ENCODE measurements at places on chromosomes 2 and 18. TPM values are rescaled to one million over a fixed set of nuclear protein-coding genes. Genes with fewer than 3 reads are reported as not detected.

DNA sequence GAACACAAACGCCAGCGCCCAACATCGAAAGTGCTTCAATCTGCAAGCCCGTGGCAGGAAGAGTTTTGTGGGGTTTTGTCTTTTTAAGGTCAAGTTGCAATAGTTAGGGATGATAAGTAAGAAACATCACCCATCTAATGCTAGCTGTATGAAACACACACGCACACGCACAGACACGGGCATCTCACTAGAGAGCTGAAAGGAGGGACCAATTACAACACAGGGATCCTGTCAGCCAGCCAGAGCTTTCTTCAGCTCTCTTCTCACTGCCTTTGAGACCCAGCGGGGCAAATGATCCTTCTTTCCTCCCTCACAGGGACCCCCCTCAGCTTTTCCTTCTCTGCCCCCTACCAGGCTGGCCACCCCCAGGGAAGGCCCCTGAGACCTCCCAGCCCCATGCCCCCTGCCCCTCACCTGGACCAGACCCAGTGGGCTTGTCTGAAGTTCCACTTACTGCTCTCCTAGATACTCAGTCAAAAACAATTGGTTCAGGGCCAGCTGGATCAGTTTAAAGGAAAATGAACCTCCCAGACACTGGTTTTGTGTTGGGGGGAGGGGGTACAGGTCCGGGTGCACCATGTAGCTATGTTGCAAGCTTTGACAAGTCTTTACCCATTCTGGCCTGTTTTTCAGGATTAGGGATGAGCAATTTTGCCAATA is 17.9 kb downstream of the CYP26B1 start:
- no peak for DNase-seq

- DNase-seq = no peak
These were observed 22.8 kb downstream of the ASB18 start for GRCh38 chr2:236241181-236242056.

- DNase-seq = peak; percentile 69
These were observed 10.6 kb upstream of the ATG16L1 start for GRCh38 chr2:233240897-233241296.

DNA sequence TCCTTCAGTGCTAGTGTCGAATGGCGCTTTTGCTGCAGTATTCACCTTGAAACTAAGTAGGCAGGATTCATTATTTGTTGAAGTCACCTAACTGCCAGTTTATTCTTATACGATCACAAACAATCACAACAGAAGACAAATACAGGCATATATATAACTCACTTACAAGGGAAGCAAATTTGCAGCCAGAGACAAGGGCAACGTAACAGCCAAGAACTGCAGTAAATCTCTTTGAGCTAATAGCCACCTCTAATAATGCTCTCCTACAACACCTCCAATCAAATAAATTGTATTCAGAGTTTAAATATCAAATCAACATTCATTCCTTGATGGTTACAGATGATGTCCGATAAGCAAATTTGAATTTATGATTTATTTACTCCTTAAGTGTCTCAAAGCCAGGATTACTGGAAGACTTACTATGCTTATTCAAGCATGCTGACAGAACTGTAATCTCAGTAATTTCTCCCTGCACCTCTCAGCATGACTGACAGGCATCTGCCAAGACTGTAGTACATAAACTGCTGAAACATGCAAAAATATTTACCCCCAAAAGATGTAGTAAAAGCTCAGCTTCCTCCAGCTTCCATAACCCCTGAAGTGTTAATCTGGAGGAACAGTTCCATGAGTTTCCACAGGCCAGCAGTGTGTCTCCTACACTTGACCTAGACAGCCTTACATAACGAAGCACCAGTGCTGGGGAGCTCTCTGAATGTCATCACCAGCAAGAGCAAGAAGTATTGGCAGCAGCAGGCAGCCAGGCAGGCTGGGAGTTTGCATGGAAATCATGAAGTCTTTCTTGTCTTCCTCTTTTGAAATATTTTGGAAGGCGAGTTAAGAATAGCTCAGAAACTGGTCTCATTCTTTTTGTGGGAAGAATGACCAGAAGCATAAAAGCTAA is 20.9 kb upstream of the SCN1A start:
- no peak for DNase-seq

DNA sequence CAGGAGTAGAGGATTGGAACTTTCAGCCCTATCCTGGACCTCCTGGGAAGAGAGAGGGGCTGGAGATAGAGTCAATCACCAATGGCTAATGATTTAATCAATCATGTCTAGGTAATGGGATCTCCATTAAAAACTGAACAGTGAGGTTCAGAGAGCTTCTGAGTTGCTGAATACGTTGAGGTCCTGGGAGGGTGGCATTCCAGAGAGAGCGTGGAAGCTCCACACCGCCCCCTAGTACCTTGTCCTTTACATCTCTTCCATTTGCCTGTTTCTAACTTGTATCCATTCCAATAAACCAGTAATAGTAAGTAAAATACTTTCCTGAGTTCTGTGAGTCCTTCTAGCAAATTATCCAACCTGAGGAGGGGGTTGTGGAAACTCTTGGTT is 101.7 kb downstream of the B3GNT2 start:
- DNase-seq = peak; percentile 17

DNA sequence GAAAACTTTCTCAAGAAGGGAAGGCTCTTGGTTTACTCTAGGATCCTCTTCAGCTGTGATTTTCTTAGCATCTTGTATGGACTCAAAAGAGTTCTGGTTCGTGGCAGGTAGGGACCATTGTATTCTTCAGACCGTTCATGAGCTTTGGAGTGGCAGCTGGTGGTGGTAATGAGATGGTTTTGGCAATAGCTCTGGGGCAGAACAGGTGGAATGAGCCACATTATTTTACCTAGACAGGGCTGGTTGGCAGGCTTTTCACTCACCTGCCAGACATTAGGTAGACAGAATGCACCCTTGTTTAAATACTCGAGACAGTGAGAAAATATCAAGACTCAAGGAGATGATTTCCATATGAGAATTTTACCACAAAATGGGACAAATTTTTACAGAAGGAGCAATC is 26.2 kb upstream of the MGAT5 start:
- no peak for DNase-seq

DNA sequence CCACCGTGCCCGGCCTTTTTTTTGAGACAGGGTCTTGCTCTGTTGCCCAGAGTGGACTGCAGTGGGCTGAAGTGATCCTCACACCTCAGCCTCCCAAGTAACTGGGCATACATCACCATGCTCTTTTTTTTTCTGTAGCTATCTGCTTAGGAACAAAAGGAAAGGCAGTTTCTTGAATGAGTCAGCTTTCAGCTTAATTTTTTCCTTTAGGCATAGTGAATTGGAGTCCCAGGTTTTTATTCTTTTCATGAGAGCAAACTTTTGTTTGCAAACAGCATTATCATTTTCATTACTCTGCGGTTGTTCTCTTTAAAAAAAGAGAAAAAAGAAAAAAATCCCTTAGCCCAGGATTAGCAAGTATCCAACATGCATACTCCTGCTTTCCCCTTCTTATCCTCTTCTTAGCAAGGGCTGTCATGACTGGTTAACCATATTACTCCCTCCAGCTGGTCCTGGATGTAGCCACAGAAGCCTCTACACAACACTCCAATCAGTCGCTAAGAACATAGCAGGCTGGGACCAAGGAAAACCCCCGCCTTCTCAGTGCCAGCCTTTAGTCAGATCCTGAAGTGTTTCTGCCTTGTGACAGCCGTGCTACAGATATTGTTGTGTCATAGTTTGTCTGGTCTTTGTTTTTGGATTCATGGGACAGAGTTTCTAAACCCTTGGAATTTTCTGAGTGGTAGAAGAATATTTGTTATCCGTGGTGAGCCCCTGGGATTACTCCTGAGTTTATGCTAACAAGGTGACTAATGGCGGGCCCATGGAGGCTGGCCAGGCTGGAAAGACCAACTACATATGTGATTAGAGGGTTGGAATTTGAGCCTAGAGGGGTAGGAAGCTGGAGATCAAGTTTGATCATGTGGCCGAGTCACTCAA is 23.3 kb upstream of the ST3GAL5 start:
- no peak for DNase-seq

- DNase-seq = peak; percentile 98
These were observed 14.3 kb downstream of the MALL start for GRCh38 chr2:110101280-110101844.

DNA sequence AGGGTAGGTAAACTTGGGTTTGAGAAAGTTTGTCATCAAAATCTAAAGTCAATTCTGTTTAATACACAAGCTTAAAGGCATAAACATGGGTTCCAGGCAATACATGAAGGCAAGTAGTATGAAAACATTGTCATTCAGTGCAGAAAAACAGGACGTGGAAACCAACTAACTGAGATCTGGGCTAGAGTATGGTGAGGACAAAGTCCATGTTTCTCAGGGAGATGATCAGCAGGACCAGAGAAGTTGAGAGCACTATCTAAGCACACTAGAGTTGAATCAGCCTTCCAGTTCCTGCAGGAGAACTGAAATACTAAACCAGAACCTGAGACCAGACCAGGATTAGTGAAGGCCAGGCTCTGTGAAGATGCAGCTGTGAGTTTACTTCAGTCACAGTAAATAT is 302.8 kb upstream of the CRIM1 start:
- DNase-seq = no peak

DNA sequence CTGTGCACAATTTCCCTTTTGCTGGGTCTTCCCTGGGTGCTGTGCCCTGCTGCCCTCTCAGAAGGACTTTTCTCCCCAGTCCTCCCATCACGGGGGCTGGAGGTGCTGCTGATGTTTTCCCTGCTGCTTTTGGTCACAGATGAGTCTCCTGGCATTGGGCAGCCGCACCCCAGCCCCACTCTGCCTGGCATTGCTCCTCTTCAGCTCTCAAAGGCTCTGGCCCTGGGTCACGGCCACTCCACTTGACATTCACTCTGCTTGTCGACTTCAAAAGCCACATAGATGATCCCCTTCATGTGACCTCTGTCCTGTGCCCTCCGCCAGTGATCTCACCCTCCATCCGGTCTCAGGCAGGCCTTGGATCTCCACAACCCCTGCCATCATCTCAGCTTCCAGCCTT is 43.6 kb upstream of the IL1RL1 start:
- no peak for DNase-seq

- no peak for DNase-seq
These were observed 55.2 kb downstream of the ANKRD12 start for GRCh38 chr18:9191658-9192256.

DNA sequence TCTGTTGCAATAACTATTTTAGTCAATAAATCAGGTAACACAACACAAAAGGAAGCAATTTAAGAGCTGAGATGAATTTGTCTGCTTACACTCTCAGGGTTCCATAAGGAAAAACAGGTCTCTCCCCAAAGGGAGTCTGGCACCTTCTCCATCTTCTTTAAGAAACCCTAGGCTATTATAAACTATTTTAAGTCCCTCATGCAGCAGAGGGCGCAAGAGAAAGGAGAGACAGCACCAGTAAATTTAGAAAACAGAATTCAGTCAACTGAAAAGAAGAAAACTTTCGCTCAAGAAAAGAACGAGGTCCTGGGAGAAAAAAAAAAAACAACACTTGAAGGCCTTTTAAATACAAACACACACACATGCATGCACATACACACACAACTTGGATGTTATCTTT is 19.1 kb downstream of the SULT1C4 start:
- peak; percentile 34 for DNase-seq

- DNase-seq = no peak
These were observed 17.9 kb downstream of the TMEM37 start for GRCh38 chr2:119449521-119449920.

GRCh38 chr2:172208791-172209325 is 106.2 kb upstream of the DLX2 start:
- DNase-seq = no peak

- no peak for DNase-seq
These were observed 8.2 kb downstream of the LPIN1 start for GRCh38 chr2:11754700-11755015.

- DNase-seq = no peak
These were observed 42.5 kb downstream of the ZEB2 start for GRCh38 chr2:144477281-144477956.

DNA sequence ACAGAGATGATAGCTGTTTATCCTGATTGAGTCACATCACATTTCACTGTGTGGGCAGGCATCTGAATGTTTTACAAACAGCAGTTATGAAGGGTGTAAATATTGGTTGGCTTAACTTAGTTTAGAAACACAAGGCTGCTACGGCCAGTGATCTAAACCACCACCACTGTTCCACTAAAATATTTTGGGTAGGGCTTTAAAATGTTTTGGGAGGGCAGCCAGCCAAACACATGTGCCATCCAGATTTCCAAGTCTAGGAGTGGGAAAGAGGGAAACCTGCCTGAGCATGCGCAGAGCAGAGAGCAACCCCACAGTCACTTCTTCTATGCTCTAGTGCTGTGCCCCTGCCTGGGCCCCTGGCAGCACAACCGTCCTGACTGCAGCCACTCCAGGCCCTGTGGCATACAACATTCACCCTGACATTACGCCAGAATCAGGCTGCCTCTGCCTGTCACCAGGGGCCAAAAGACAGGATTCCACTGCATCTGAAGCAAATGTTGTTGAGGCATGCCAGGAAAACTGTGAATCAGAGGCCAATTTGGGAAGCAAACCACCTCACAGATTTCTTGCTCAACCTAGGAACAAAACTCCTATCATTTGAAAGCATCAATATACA is 74.8 kb upstream of the COL5A2 start:
- DNase-seq = no peak

GRCh38 chr2:224421065-224421464 is 19.2 kb upstream of the FAM124B start:
- no peak for DNase-seq

Gene FAM161A
- 2.9 TPM for total RNA-seq

Gene CPS1
- total RNA-seq = not detected

Gene SRD5A2
- total RNA-seq = not detected

Gene RGPD4
- not detected for total RNA-seq

Gene TNFAIP6
- not detected for total RNA-seq

Gene ANKRD30BL
- not detected for total RNA-seq

Gene RIT2
- total RNA-seq = not detected

Measured in HT-29 (cell line).